ENCODE measurements at places on chromosomes 7 and 10.
A peak's percentile ranks its signal among the peaks of the same experiment; 100 is the strongest.

- no peak overlapping the region for H3K4me3 ChIP-seq
- no peaks in the 10 kb centered on the region for H3K27me3 ChIP-seq
- H3K36me3 ChIP-seq: no peaks in the 10 kb centered on the region
- H3K4me1 ChIP-seq: no peaks in the 10 kb centered on the region
- no peak for DNase-seq
- no peak overlapping the region for H3K27ac ChIP-seq
Observed at GRCh38 chr7:111083413-111083812, 7.5 kb upstream of the LRRN3 start.

GRCh38 chr10:116775488-116776400 lies 33.4 kb upstream of the HSPA12A start:
- no peaks in the 10 kb centered on the region for H3K36me3 ChIP-seq
- no peaks in the 10 kb centered on the region for H3K27me3 ChIP-seq

DNA sequence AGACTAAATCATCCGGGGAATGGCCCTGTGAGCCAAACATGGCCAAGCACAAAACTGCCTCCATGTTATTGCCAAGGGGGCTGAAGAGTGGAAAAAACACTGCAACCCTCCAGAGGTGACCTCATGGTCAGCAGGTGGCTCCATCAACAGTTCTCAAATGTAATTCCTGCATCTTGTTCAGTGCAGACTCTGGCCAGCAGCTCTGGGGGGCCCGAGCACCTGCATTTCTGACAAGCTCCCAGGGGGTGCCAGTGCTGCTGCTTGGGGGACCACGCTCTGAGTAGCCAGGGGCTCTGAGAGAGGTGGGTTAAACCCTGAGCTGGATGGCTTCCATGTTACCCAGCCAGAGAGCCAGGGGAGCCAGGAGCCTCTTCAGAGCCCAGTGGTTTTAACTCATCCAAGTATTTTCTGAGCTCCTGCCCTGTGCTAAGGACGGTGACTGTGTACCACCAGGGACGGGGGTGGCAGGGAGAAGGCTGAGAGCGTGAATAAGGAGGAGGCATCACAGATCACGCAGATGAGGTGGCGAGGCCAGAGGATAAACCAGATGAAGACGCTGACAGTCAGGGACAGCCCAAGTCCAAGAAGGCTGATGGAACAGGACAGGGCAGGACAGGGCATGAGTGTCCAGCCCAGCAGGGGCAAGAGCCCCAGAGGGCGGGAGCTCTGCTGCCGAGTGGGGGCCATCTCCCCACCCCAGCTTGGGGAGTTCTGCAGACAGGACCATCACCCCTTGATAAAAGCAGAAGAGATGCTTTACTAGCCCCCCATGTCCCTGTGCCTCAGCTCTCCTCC lies 52.9 kb downstream of the CLEC2L start:
- no peaks in the 10 kb centered on the region for H3K36me3 ChIP-seq
- no peak for DNase-seq
- no peaks in the 10 kb centered on the region for H3K4me1 ChIP-seq
- no peaks in the 10 kb centered on the region for H3K27me3 ChIP-seq
- no peak overlapping the region for H3K27ac ChIP-seq

GRCh38 chr10:100518761-100519241 lies 860 bp downstream of the SEC31B start:
- DNase-seq: no peak
- peak overlapping the region; percentile 55 for H3K4me3 ChIP-seq
- peaks cover 15% of the 10 kb centered on the region for H3K4me1 ChIP-seq
- H3K27ac ChIP-seq: no peak overlapping the region

- peaks cover 21% of the 10 kb centered on the region for H3K36me3 ChIP-seq
- H3K27me3 ChIP-seq: no peaks in the 10 kb centered on the region
- no peak overlapping the region for H3K27ac ChIP-seq
- DNase-seq: no peak
Observed at GRCh38 chr7:66558660-66559465, 69.8 kb upstream of the KCTD7 start.

GRCh38 chr7:25849500-25850184 lies 302.4 kb upstream of the NFE2L3 start:
- H3K27me3 ChIP-seq: peaks cover 29% of the 10 kb centered on the region
- DNase-seq: no peak
- H3K36me3 ChIP-seq: no peaks in the 10 kb centered on the region

GRCh38 chr10:91034494-91035159 lies 113.7 kb upstream of the ANKRD1 start:
- peak; percentile 79 for DNase-seq
- no peak overlapping the region for H3K4me3 ChIP-seq
- no peaks in the 10 kb centered on the region for H3K27me3 ChIP-seq
- no peaks in the 10 kb centered on the region for H3K36me3 ChIP-seq
- no peak overlapping the region for H3K27ac ChIP-seq

DNA sequence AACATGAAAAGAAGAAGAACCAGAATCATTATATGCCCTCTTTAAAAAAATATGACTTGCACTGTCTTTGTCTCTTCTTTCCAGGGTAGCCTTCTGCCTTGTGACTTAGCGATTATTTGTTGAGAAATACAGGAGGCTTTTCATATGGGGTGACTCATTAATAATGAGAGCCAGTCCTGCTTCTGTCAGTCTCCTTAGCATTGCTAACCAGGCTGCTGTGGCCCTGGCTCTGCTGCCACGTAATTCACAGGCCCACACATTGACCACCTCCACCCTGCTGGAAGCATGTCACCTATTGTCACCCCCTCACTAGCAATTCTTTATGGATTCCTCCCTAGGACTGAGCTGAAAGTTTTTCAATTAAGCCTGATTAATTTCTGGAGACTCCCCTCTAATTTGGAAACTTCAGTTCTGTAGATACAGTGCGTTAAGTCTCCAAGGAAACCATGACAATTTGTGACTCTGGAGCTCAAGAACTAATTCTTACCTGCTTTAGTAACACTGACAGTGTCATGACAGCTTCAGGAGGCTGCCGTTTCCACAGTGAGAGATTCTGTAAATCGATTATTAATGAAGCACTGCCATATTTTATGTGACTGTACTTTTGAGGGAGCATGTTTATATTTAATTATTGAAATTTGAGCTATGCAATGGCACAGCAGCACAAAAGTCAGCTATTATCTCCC lies 267.9 kb upstream of the SP8 start:
- H3K4me1 ChIP-seq: no peaks in the 10 kb centered on the region
- no peaks in the 10 kb centered on the region for H3K36me3 ChIP-seq
- no peak for DNase-seq
- H3K27me3 ChIP-seq: no peaks in the 10 kb centered on the region
- H3K27ac ChIP-seq: no peak overlapping the region

DNA sequence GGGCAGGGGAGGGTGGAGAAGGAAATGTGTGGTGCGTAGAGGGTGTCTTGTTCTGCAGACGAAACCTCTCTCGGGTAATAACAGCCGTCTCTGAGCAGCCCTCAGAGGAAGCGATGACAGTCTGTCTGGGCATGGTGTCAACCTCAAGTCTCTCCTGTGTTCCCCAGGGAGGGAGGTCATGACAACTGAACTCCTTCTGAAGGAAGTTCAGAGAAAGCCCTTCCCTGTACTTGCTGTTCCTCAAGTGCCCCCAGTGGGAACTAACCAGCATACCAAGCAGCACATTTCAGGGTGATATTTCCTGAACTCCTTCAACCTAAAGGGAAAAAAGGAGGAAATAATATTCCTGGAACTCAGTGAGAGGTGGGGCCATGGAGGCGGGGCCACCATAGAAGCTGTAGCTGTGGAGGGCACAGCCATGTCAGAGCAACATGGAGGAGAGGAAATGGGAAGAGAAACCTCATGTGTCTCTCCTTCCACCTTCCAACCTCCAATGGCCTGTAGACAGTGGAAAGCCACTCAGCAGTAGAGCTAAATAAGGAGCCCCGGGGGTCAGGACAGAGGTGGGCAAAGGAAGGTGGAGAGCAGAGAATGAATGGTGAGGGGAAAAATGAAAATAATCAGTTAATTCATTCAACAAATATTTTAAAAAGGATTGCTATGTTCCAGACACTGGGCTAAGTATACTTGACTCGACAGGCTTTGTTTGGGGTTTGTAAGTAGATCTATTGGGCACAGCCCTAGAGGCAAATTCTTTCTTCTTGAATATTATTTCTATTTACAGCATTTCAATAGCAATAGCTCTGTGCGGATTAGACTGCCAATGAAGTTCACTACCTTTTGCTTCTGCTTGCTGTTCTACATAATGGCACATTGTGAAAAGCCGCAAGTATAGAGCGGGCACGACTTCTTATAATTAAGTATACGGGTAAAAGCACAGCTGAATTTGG lies 61.0 kb upstream of the AOAH start:
- H3K36me3 ChIP-seq: no peaks in the 10 kb centered on the region
- H3K27me3 ChIP-seq: no peaks in the 10 kb centered on the region
- H3K4me3 ChIP-seq: no peak overlapping the region
- H3K4me1 ChIP-seq: no peaks in the 10 kb centered on the region
- H3K27ac ChIP-seq: no peak overlapping the region

DNA sequence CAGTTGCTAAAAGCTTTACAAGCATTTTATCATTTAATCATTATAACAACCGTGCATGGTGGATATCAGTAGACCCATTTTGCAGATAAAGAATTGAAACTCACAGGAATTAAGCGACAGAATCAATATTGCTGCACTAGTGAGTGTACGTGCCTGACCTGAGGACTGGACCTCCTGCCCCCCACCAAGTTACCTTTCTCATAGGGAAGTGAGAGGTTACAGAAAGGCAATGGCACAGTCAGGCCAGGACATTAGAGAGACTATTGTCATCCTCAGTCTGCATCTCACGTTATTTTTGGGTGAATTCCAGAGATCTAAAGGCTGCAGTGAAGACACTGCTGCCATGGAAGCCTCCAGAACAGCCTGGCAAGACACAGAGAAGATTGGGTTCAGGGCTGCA lies 80.9 kb downstream of the WDFY4 start:
- H3K27me3 ChIP-seq: no peaks in the 10 kb centered on the region
- DNase-seq: no peak
- no peak overlapping the region for H3K4me3 ChIP-seq
- no peaks in the 10 kb centered on the region for H3K36me3 ChIP-seq
- H3K4me1 ChIP-seq: no peaks in the 10 kb centered on the region

DNA sequence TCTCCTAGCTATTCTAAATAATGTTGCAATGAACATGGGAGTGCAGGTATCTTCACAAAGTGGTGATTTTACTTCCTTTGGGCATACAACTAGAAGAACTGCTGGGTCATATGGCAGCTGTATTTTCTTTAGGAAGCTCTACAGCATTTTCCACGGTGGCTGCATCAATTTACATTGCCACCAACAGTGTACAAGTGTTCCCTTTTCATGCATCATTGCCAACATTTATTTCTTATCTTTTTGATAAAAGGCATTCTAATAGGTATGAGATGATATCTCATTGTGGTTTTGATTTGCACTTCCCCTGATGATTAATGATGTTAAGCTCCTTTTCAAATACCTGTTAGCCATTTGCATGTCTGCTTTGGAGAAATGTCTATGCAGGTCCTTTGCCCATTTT lies 52.6 kb downstream of the NT5C2 start:
- H3K27ac ChIP-seq: no peak overlapping the region
- no peak for DNase-seq
- H3K27me3 ChIP-seq: no peaks in the 10 kb centered on the region
- H3K36me3 ChIP-seq: no peaks in the 10 kb centered on the region
- H3K4me1 ChIP-seq: no peaks in the 10 kb centered on the region

GRCh38 chr10:23253780-23254179 lies 61.7 kb downstream of the PTF1A start:
- no peak for DNase-seq
- H3K4me1 ChIP-seq: no peaks in the 10 kb centered on the region
- no peaks in the 10 kb centered on the region for H3K36me3 ChIP-seq
- no peak overlapping the region for H3K4me3 ChIP-seq

- no peaks in the 10 kb centered on the region for H3K36me3 ChIP-seq
- no peaks in the 10 kb centered on the region for H3K4me1 ChIP-seq
- no peaks in the 10 kb centered on the region for H3K27me3 ChIP-seq
- no peak for DNase-seq
Observed at GRCh38 chr7:17253885-17254284, 44.6 kb upstream of the AHR start.

GRCh38 chr10:74981831-74982633 lies 129.4 kb upstream of the SAMD8 start:
- H3K4me3 ChIP-seq: no peak overlapping the region
- no peak for DNase-seq

- no peaks in the 10 kb centered on the region for H3K36me3 ChIP-seq
- H3K27ac ChIP-seq: no peak overlapping the region
- no peaks in the 10 kb centered on the region for H3K4me1 ChIP-seq
- DNase-seq: no peak
- H3K4me3 ChIP-seq: no peak overlapping the region
- no peaks in the 10 kb centered on the region for H3K27me3 ChIP-seq
Observed at GRCh38 chr7:77827999-77828398, 29.4 kb downstream of the PHTF2 start.

DNA sequence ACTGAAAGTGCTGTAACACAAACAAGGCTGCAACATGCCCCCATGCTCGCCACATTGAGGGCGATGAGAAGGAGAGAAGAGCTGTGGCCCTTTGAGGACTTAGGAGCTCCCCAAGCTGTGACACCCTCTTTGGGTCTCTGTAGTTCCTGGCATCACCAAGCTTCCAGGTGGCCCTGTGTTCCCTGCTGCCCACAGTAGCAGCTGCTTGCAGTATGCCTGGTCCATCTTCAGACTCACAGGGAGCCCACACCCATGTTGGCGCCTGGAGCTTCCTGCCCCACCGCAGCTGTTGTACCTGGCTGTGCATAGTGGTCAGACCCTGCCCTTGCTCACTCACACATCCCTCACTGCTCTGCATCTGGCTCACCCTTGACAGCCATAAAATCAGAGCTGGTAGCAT lies 401.2 kb upstream of the NRG3 start:
- DNase-seq: no peak
- no peak overlapping the region for H3K27ac ChIP-seq
- no peaks in the 10 kb centered on the region for H3K4me1 ChIP-seq
- no peaks in the 10 kb centered on the region for H3K36me3 ChIP-seq
- H3K4me3 ChIP-seq: no peak overlapping the region

GRCh38 chr10:132141526-132142395 lies 45.0 kb upstream of the DPYSL4 start:
- DNase-seq: peak; percentile 63
- H3K4me1 ChIP-seq: no peaks in the 10 kb centered on the region
- no peaks in the 10 kb centered on the region for H3K27me3 ChIP-seq
- H3K4me3 ChIP-seq: no peak overlapping the region
- no peaks in the 10 kb centered on the region for H3K36me3 ChIP-seq
- no peak overlapping the region for H3K27ac ChIP-seq

- peaks cover 10% of the 10 kb centered on the region for H3K4me1 ChIP-seq
- no peaks in the 10 kb centered on the region for H3K27me3 ChIP-seq
- no peak for DNase-seq
- H3K36me3 ChIP-seq: peaks cover 68% of the 10 kb centered on the region
Observed at GRCh38 chr7:99042957-99043356, 101.0 kb downstream of the SMURF1 start.

DNA sequence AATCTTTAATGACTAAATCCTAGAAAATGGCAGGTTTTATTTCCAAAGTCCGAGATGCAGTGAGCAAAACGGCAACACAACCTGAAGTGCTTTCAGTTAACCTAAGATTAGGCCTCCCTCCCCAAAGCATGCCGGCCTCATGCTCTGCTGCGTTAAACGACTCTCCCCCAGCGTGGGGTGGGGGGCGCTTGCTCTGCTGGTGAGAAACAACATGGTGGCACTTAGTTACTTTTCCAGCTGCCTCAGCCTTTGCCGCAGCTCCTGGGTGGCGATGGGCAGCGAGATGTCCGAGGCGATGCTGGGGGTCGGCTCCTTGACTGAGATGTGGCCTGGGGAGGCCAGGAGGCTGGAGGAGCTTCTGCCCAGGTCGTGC lies 36.7 kb upstream of the NCAPG2 start:
- H3K4me3 ChIP-seq: no peak overlapping the region
- H3K36me3 ChIP-seq: peaks cover 33% of the 10 kb centered on the region
- H3K27me3 ChIP-seq: no peaks in the 10 kb centered on the region
- no peak for DNase-seq
